Left lung (tissue), 14 donors: ENCODE measurements at places on chromosomes 5 and 9. TPM values are rescaled to one million over a fixed set of nuclear protein-coding genes. Genes with fewer than 3 reads are reported as not detected.

GRCh38 chr9:115998666-115999065, 154.9 kb upstream of the PAPPA start:
- DNase-seq = no peak

DNA sequence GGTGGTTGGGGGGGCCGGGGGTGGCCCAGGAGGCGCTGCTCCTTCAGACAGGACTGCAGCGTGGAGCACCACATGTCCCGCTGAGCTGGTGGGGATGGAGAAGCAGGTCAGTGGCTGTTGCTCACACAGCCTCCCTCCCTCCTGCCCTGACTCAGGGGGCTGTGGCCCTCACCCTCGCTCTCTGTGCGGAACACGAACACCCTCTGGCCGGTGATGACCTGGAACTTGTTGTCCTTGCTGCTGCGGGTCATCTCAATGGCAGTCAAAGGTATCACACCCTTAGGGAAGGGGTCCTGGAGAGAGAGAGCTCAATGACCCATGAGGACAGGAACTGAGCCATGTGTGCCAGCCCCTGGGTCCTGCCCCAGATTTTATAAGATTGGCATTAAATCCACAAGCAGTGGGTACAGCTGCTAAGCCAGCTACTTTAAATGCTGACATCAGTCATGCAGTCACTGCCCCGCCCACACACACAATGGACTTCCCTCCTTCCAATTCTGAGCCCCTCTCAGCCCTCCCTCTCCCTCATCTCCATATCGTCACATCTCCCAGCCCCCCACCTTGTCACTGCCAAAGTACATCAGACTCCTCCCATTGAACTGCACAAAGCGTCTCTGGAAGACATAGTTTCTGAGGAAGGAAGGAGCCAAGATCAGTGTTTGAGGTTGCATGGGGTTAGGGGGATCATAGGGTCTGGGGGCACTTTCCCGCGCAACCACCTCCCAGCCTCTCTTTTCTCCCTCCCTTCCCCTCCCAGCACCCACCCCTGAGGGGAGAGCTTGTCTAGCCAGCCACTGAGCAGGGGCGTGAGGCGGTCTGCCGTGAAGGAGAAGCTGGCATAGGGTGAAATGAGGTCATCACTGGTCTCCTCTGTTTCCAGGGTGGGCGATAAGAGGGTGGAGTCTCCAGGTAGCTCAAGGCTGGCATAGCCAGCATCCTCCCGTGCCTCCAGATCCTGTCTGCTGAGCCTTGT, 8.9 kb downstream of the ARAP3 start:
- DNase-seq = no peak

DNA sequence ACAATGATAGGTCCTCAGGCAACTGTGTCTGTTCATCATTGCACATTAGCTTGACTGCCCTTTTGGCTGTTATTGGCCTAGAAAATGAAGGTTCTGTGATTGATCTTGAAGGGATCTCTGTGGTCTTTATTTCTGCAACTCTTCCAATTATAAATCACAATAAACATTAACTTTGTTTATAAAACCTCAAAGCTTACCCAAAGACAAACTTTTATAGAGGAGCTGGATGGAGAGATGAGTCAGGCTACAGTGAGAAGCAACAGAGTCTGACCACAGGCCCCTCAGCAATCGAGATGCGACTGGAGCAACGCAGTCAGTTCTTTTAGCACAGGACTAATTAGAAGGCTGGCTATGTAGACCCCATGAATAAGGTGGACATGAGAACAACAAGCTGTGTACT, 5.3 kb downstream of the MACROH2A1 start:
- DNase-seq = no peak

Gene ERAP2
- polyA plus RNA-seq = 37.7 TPM

Gene PCDHB11
- polyA plus RNA-seq = 3.8 TPM

- no peak for DNase-seq
These were observed 153.9 kb downstream of the CSNK1G3 start for GRCh38 chr5:123665822-123666371.

Gene LCN6
- polyA plus RNA-seq = not detected
